Fibroblast of the aortic adventitia (primary cell): ENCODE measurements at places on chromosomes 2 and 18. TPM values are rescaled to one million over a fixed set of nuclear protein-coding genes. Genes with fewer than 3 reads are reported as not detected.

Gene NOSTRIN
- 0.81 TPM in 1 of 2 replicates, not detected in the other for total RNA-seq

Gene SH3BP4
- total RNA-seq = 32.2 and 49.7 TPM in 2 replicates

Gene ACVR1
- 16.2 and 32.9 TPM in 2 replicates for total RNA-seq

Gene ANKRD36
- 48.9 and 79.8 TPM in 2 replicates for total RNA-seq

Gene ABCB11
- total RNA-seq = not detected in 2 replicates

Gene MAP3K19
- total RNA-seq = not detected in 2 replicates

Gene MBP
- 25.8 and 54.1 TPM in 2 replicates for total RNA-seq

Gene NFATC1
- total RNA-seq = 2.0 and 3.0 TPM in 2 replicates

Gene CRYBA2
- not detected in 2 replicates for total RNA-seq

Gene ANKRD62
- not detected in 2 replicates for total RNA-seq

Gene AGAP1
- 9.8 and 12.3 TPM in 2 replicates for total RNA-seq

Gene MC5R
- not detected in 2 replicates for total RNA-seq

Gene ANKRD30BL
- 0.16 TPM in 1 of 2 replicates, not detected in the other for total RNA-seq

Gene COL4A4
- total RNA-seq = 1.1 and 2.6 TPM in 2 replicates

Gene VAMP8
- total RNA-seq = 0.54 and 1.7 TPM in 2 replicates

Gene MIB1
- 47.0 and 111 TPM in 2 replicates for total RNA-seq

Gene PRR30
- not detected in 2 replicates for total RNA-seq

Gene CAPN14
- total RNA-seq = 0.09 and 0.16 TPM in 2 replicates

Gene ITGA6
- total RNA-seq = 4.0 and 29.1 TPM in 2 replicates

Gene ASXL2
- 11.7 and 22.0 TPM in 2 replicates for total RNA-seq

Gene HNMT
- total RNA-seq = 32.2 and 47.8 TPM in 2 replicates
